ENCODE measurements at places on chromosomes 1 and 21.

DNA sequence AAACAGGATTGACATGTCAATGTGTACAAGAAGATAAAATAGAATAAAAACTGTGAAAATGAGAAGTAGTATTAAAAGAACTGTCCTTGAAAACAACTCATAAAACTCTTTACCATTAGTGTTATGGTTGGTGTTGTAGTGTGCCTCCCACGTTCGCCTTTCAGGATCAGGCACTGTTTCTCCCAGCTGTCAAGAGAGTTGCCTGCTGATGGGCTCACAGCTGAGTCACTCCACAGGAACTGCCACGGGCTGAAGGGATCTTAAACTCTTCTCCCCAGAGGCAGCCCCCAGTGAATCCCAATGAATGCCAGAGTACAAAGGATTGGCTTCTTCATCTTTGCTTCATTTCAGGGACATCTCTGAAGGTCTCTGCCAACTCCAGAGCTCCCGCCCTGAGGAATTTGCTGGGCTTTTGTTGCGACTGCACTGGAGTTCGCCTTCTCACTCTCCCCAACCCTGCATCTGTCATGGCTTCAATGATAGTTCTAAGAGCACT is 119.6 kb downstream of the ADGRL2 start:
- no peak for DNase-seq

DNA sequence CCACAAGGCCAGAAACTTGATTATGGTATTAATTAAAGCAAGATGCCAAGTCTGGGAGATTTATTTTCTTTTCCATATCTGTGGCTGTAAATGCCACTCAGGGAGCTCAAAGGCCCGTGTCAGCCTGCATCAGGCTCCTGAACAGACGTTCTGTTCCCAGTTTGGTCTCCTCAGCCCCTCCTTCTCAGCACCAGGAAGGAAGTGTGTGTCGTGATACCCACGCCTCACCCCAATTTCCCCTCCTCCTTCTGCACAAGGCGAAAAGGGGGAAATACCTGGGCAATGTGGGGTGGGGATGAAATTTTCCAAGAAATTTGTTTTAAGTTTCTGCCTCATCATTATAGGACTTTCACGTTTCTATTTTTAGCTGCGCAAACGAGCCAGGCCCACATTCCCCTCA is 112.0 kb downstream of the SYF2 start:
- DNase-seq = no peak

DNA sequence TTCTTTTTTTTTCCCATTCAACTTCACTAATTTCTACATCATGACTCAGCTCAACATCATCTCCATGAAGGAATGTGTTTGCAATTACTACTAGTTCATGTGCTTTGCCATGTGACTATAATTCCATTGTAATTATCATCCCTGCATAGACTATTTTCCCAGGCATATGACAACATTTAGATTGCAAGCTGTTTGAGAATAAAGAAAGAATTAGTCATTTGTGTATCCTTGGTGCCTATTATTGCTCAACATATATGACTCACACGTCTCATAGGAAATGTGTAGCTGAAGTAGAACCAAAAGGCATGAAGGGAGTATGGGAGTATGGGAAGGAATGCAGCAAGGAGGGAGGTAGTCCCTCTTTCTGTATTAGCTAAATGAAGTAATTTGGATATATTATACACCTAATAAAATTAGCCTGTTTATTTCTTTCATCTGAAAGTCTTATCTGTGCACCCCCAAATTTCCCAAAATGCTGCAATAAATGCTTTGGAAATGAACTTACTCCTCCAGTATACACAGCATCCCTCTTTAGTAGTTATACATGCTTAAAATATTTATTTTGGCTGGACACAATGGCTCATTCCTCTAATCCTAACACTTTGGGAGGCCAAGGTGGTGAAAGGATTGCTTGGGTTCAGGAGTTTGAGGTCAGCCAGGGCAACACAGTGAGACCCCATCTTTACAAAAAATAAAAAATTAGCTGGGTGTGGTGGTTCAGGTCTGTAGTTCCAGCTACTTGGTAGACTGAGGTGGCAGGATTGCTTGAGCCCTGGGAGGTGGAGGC is 316.9 kb upstream of the ADGRL4 start:
- DNase-seq = no peak

- no peak for DNase-seq
Observed at GRCh38 chr1:234555390-234556024, 54.5 kb downstream of the IRF2BP2 start.

GRCh38 chr1:181216591-181216994 is 128.1 kb downstream of the IER5 start:
- DNase-seq = no peak

- DNase-seq = no peak
Observed at GRCh38 chr1:203133970-203134725, 6.6 kb downstream of the ADORA1 start.

- DNase-seq = no peak
Observed at GRCh38 chr1:33361532-33362235, 40.8 kb upstream of the A3GALT2 start.

DNA sequence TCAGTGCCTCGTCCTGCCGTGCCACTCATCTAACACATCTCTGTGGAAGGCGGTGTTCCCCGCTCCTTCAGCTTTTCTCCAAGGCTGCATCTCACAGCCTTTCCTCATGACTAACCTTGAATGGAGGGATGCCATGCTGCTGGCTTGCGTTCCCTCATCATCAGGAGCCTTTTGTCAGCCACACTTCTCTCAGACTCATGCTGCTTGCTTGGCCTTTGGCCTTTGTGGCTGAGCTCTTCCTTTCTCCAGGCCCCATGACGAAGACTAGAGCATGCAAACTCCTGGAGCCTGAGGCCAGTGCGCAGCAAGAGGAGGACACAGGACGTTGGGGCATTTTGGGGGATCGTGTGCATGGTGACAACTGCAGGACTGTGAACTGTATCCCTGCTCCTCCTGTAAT is 70.8 kb downstream of the SYT2 start:
- no peak for DNase-seq

DNA sequence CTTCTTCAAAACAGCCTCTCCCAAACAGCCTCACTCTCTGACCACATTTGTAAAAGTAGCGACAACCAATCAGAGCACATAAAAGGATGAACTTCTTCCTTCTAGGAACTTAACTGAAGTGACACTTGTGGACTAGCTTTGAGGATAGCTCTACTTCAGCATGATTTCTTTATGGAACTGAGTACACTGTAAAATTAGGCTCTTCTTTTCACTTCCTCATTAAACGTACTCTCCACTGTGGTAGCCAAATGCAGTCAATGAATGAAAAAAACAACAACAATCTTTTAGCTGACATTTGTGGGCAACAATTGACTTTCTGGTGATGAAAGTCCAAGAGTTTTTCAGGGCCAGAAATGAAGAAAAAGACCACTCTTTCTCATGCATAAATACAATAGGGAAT is 9.6 kb downstream of the LRRC53 start:
- DNase-seq = no peak

GRCh38 chr1:215631489-215631888 is 64.4 kb downstream of the KCTD3 start:
- DNase-seq = no peak

- DNase-seq = no peak
Observed at GRCh38 chr1:229272164-229273158, 1.6 kb downstream of the RAB4A start.

DNA sequence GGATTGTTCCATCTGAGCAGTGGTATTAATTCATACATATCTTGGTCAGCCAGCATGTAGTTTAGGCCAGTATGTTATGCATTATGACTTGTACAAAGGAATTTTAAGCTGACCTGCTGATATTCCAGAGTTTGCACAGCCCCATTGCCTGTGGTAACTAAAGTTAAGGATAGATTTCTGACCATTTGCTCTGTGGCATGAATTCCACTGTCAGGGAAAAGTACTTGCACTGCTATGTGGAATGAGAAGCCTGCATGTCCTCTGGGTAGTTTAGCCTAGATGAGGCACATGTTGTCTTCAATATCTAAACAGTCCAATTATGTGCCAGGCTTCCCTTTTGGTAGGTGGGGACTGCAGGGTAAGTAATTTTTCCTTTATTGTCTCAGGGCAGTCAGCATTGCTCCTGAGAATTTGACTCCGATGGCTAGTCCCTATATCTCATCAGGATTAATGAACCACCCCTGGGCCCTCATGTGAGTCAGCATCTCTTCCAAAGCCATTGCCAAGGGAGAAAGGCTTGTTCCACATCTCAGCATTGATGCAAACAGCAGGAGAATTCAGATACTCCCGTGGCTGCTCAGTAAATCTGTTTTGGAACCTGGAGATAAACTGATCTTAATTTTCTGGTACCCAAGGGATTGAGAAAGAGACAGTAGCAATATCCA is 30.2 kb downstream of the NEK7 start:
- DNase-seq = no peak

- no peak for DNase-seq
Observed at GRCh38 chr1:179082999-179083335, 1.1 kb downstream of the TOR3A start.

GRCh38 chr1:94254073-94254810 is 16.9 kb upstream of the ARHGAP29 start:
- DNase-seq = no peak

DNA sequence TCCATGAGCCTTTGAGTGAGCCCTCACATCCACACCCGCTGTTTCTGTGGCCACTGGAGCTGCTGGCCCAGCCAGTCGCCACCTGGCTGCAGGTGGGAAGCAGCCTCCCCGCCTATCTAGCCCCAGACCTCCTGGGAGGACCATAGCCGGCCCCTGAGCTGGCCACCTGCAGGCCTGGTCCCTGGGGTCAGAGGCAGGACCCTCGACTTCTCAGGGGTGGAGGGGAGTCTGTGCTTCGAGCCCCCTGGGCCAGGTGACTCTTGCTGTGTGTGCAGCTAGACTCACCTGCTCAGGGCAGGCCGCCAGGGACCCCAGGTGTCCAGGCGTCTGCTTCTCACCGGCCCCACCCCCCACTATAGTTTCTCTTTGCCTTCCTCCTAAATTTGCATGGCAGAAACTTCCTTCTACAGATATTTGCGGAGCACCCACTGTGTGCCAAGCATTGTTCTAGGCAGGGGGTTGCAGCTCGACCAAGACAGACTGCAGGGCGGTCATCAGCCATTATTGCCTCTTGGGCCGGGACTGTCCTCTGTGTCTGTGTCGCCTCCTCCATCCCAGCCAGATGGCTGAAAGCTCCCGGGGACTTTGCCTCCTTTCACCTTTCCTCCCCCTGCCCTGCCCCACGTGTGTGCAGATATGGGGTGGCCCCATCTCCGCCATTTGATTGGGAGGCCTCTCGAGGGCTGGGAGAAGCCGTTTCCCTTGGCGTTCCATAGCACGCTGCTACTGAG is 27.3 kb downstream of the SPSB1 start:
- no peak for DNase-seq

DNA sequence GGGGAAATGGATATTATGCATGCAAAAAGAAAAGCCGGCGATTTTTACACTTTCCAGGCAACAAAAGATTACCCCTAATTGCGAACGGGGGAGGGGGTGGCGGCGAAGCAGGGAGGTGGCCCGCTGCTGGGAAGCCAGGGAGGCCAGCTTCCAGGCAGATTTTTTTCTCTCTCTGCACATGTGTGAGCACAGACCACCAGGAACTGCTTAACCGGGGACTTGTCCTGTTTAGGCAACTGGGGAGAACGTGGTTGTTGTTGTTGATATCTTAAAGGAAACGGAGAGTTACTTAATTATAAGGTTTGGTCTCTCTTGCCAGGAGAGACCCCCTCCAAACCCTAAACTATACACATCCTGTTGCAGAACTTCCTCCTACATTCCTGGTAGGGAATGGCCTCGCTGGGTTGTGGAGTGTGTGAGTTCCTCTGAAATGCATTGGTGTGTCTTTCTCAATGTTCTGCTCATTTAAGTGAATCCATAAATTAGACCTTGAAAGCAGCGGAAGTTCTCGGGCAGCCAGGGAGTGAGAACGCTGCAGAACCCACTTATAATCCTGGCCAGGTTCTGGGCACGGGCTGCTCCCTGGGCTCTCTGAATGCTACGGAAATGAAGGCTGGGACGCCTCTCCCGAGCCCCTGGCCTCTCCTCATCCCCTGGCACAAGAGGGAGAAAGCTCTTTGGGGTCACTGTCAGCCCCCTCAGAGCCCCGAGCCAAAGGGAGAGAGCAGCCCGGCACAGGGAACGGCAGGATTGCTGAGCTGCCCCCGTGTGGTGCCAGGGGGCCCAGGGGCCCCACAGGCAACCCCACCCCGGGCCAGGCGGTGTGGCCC is 250.0 kb downstream of the FOXD2 start:
- DNase-seq = no peak

DNA sequence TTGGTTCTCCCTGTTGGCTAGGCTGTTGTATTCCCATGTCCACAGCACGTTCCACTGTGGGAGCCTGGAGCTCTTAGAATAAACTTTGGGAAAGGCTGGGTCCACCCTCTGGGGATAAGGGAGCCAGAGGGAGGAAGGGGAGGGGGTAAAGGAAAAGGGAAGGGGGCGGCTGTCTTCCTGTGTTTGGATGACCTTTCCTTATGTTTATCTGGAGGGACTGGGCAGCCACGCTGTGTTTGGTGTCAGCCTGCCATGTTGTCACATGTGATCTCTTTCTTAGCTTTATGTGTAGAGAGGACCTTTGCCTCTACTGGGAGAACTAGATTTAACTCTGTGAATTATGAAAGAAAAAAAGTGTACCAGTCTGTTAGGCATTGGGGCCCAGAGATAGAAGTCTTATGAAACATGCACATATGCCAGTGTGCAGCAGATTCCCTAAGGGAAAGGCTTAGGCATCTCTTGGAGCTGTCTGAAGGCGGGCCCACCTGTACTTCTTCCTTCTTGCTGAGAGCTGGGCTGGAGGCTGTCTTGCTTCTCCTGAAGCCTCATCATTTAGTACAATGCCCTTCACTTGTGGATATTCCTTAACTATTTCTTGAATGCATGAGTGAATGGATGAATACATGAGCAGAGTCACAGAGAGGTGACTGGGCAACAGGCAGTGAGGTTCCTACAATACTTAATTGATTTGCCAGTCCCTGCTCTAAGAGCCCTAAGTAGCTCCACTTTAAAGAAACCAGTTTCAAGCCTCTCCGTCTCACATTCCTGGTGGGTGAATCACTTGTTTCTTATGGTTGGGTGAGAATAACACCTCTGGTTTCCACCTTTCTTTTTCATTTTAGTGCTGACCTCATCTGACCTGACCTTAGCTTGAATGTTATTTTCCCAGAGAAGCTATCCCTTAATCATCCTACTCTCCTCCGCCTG is 62.5 kb upstream of the ARHGAP29 start:
- no peak for DNase-seq

GRCh38 chr1:164868990-164869389 is 310.0 kb downstream of the PBX1 start:
- DNase-seq = no peak

DNA sequence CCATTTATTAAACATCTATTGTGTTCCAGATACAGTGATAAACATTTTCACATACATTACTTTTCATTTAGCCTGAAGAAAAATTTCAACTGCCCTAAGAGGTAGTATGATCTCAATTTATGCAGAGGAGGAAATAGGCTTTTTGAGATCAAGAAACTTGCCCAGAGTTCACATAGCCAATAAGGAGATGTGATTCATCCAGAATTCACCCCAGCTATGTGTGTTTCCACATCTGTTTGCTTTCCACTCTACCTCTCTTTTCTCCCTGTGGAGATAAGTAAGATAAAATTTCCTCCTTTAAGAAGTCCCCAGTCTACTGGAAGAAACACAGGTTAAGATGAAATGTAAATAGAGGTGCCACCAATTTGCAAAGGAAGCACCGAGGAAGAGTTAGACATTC is 199.7 kb upstream of the C8B start:
- DNase-seq = no peak

- no peak for DNase-seq
Observed at GRCh38 chr1:1049318-1050165, 24.6 kb downstream of the RNF223 start.

GRCh38 chr1:211336161-211336560 is 9.5 kb downstream of the TRAF5 start:
- DNase-seq = no peak

GRCh38 chr1:30929135-30929889 is 20.8 kb upstream of the SDC3 start:
- DNase-seq = peak; percentile 28

All from activated CD8-positive, alpha-beta memory T cell treated with anti-CD3 and anti-CD28 coated beads for 1 hour (primary cell).